ENCODE measurements at places on chromosomes 2 and 18.

- DNase-seq: no peak
Observed at GRCh38 chr2:19893520-19894133, 8.2 kb downstream of the TTC32 start.

GRCh38 chr2:112582314-112582746 lies 2.1 kb upstream of the CHCHD5 start:
- DNase-seq: no peak

DNA sequence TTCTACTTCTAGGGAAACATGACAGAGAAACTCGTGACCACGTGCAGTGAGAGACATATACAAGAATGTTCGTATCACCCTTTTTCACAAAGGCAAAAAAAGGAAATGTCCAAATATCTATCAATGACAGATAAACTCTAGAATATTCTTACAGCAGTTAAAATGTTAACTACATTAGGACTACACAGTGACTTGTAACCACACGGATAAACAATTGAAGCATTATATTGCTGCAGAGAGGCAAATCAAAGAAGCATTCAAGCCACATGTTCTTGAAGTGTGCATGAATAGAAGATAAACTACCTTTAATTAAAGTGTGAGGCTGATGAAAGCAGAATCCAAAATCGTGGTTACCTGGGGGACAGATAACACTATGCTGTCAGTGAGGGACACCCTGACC lies 935.3 kb upstream of the KLHL29 start:
- DNase-seq: no peak

- peak; percentile 41 for DNase-seq
Observed at GRCh38 chr2:173448938-173449471, 94.3 kb downstream of the CDCA7 start.

DNA sequence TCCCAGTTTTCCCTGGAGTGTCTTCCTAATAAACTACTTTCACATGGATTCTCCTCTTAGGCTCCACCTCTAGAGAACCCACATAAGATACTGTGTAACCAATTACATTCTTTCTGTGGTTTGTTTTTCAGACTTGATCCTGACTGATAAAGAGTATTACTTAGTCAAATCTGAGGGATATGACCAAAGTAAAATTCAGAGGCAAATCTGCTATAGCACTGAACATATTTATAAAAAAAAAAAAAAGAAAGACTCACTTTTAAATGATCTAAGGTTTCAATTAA lies 13.9 kb downstream of the CKAP2L start:
- DNase-seq: no peak

DNA sequence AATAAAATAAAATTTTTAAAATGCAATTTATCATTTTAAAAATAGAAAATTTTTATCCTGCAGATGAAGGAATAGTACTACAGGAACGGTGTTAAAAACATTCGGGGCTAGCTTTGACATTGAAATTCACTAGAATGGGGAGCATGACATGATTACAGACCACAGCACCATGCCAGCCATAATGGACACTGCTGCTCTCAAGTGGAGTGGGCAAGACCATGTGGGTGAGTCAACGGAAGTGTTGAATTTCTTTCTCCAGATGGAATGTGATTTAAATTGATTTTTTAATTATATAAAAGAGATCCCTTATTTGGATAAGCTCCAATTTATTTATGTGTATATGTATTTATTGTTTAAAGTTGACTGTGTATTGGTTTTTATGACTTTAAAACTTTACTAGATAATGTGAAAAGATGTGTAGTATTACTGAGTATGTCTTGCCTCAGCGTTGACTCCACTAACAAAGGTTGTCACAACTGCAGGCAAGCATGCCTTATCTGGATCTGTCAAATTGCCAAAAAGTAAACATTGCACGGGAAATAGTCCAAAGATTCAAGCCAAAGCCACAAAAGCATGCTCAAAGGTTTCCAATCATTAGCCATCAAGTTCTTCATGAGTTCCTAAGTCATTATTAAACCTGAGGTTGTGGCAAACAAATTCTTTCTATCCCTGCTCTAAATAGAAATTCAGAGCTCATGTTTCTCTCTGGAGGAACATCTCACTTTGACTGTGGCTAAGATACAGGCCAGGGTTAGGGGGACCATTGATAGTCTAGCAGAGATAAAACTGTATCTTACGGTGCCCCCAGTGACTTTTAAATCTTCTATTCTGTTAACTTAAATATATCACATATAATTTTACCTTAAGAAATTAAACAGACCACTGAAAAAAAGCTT lies 536.9 kb downstream of the TMX3 start:
- peak; percentile 99 for DNase-seq

- DNase-seq: no peak
Observed at GRCh38 chr18:50369672-50370071, 5.2 kb upstream of the SKA1 start.

DNA sequence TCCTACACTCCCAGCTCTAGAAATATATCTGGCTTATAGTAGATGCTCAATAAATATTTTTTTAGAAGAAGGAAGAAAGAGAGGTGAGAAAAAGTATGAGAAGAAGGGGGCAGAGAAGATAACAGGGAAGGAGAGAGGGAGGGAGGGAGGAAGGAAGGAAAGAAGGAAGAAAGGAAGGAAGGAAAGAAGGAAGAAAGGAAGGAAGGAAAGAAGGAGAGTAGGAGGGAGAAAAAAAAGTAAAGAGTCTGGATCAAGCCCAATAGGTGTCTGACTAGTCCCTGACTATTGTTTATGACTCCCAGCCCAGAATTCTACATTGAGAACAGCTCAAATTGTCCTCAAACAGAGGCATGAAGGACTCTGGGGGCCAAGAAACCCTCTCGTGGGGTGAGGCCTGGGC lies 83.9 kb downstream of the THNSL2 start:
- DNase-seq: no peak

GRCh38 chr18:66271962-66272361 lies 331.9 kb downstream of the CDH19 start:
- no peak for DNase-seq

DNA sequence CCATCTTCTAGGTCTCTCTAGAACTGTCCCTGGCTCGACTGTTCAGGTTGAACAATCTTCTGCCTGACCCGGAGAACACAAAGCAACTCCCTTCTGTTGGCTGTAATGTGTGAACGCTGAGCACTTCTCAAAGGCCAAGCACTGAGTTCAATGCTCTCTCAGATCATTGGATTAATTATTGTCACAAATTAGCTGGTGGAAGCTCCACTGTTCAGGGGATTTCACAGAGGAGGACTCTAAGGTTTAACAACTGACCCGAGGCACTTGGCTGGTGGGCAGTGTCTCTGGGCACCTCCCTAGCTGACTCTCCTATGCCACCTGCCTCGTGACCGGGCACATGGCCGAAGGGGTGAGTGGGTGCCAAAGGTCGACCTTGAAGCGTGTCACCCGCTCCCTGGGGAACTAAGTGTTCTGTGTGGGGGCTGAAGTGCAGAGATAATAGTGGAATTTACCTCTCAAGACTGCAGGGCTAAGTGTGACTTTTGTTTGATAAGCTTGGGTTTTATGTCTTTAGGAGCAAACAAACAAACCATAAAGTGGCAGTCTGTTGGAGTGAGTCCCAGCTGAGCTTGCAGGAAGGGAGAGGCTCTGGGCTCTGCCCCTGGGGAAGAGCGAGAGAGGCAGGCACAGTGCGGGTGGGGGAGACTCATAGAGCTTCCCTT lies 64.8 kb downstream of the BCL2L11 start:
- DNase-seq: no peak

- no peak for DNase-seq
Observed at GRCh38 chr2:17148407-17149145, 369.7 kb downstream of the RAD51AP2 start.

DNA sequence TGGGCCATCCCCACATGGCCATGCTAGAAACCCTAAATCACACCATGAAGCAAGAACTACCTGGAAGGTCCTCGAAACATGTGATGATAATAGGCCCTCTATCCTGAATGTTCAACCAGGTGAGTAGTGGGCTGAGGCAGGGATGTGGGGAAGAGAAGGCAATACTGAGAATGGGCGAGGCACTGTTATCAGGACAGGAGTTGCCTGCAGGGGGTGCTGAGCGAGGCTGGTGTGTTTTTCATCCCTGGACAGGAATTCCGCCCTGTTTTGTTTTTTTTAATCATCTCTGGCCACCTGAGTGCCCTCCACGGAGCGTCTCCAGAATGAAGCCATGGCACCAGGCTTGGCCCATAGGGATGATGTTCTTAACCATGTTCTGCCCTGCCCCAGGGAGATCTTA lies 103.0 kb upstream of the SOX11 start:
- no peak for DNase-seq

DNA sequence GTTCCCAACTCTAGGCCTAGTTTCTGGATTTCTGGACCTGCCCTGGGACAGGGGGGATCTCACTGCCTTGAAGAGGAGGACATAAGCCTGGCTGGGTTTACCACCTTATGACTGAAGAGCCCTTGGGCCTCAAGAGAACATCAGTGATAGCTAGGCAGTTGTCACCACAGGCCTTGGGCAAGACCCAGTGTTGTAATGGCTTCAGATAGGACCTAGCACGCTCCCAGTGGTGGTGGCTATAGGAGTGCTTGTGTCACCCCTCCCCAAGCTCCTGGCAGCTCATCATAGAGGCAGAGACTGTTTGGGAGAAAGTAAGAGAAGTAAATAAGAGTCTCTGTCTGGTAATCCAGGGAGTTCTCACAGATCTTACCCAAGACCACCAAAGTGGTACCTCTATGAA lies 19.4 kb upstream of the EVA1A start:
- DNase-seq: no peak

GRCh38 chr2:15780912-15781574 lies 159.3 kb upstream of the MYCN start:
- no peak for DNase-seq

DNA sequence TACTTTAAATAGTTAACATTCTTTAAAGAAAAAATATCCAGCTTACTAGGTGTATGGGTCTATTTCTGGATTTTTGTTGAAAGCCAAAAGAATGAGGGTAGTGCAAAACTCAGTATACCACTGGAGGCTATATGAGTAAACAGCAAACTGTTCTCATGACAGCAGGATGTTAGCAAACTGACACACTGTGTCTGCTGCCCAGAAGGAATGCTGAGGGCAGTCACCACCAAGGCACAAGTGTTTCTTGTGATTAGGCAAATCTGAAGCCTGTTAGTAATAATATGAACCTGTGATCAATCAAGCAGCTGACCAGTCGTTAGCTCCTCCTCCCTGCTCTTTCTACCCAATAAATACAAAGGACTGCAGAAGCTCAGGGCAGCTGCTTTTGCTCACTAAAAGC lies 50.5 kb upstream of the SULT1C3 start:
- DNase-seq: no peak

GRCh38 chr2:119826370-119826961 lies 66.7 kb downstream of the PTPN4 start:
- DNase-seq: no peak

DNA sequence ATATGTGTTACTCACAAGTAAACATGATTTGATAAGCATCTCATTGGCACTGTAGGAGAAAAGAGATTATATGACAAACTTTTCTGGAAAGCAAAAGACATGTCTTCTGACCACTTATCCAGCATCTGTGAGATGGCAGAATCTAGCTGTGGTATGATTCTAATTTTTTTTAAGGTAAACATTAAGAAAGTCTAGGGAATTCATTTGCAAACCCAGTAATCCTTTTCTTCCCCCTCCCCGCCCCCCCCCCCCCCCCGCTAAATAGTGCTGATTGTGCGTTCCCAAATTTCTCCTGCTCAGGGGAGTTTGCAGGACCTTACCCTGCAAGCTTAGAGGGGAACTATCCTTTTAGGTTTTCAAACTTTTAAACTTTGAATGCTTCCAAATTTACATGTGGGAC lies 12.1 kb downstream of the MRPL44 start:
- no peak for DNase-seq

DNA sequence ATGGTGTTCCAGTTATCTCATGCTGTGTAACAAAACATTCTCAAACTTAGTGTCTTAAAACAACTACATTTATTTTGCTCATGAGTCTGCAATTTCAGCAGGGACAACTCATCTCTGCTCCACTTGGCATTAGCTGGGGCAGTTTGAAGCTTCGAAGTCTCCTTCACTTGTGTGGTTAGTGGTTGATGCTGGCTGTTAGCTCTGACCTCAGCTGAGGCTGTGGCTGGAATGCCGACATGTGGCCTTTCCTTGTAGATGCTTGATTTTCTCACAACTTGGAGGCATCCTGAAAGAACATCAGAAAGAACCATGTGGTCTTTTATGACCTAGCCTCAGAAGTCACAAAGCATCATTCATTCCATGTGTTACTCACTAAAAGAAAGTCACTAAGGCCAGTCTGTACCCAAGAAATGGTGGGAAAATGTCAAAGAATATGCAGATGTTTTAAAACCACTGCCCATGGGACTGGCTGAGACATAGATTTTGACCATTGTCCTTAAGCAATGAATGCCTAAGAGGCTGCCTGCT lies 3.8 kb upstream of the TMSB10 start:
- DNase-seq: no peak

- DNase-seq: no peak
Observed at GRCh38 chr2:63862806-63863205, 21.1 kb downstream of the UGP2 start.

DNA sequence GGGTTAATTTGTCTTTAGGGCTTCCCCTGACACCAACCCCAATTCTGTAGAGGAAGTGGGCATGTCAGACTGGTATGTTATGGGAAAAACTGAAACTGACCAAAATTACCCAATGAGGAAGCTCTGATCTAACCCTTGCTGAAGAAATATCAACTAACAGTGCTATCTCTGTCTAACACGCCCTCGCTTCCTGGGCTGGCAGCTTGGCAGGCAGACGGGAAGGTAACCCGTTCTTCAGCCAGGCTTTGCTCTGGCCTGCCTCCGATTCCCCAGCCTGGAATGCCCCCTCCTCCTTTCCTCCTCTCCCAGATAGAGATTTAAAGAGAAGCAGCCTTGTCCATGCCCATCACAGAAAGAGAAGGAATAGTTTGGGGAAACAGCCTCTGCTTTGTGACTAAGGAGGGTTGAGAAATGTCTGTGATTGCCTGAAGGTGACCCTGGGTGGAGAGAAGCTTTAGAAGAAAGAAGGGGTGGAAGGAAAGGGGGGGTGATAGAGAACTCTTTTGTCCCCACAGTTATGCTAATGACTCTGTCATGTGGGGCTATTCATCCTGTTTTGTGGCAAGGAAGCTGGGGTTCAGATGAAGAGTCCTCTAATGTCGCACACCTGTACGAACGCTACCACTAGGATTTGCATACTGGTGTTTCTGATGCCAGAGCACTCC lies 15.4 kb downstream of the HK2 start:
- no peak for DNase-seq

- no peak for DNase-seq
Observed at GRCh38 chr2:181851726-181852125, 39.8 kb upstream of the ITPRID2 start.

DNA sequence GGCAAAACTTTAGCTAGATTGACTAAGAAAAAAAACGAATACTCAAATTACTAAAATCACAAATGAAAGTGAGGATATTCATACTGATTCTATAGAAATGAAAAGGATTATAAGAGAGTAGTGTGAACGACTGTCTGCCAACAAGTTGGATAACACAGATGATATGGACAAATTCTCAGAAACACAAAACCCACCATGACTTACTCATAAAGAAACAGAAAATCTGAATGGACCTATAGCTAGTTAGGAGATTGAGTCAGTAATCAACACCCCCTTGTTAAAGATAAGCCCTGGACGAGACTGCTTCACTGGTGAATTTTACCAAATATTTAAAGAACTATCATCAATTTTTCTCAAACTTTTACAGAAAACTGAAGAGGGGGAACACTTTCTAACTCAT lies 108.8 kb upstream of the TMEM200C start:
- DNase-seq: no peak
